NCI-H460 (cell line): ENCODE measurements at places on chromosomes 16 and 17.

DNA sequence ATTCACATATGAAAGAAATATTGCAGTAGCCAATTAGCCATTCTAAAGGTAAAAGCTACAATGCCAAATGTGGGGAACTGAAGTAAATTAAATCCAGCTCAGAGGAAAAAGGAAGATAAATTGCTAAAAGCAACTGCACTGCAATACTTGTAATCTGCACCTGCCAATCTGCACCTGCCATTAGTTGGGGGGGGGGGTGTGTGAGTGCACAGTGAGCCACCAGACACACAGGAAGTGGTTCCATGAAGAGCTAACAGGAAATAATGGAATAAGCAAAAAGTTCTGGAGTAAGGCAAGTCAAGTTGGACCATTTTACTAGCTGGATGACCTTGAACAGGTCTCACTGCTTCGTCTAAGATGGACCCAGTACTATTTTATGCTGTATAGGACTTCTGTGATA lies 191.8 kb downstream of the PARN start:
- DNase-seq, result no peak

GRCh38 chr17:10776381-10776780 lies 27.5 kb downstream of the TMEM238L start:
- DNase-seq, result no peak

DNA sequence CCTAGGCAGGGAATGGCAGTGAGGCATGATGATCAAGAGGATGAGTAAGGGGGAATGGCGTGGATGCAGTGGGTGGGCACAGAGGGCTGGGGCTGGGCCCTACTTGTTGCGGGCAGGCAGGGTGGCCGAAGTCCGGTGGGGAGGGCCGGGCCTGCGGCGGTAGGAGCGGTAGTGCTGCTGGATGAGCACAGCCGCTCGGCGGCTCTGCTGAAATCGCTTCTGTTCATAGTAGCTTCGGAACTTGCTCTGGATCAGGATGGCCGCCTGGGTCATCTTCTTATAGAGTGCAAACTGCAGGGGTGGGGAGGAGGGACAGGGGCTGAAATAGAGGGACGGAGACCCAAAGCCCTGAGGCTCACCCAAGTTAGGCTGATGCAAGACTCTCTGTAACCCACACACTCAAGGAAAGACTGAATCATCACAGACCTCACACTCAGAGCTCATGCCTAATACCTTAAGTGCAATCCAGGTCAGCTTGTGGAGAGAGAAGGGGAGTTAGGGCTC lies 1.5 kb upstream of the SPAG7 start:
- peak; percentile 95 for DNase-seq

DNA sequence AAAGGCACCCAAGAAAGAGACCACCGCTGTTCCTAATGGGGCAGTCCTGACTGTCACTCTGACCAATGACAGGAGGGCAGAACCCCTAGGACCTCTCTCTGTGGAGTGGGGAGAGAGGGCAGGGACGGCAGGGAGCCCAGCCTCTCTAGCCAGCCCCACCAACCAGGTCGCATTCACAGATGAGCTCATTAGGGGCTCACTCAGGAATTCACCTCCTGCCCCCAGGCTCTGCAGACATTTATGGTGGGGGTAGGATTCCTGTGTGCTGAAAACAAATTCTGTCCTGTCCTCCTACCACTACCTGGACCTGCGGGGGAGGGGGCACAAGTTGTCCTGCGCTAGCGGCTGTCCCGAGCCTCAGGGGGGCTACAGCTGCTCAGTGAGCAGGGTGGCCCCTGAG lies 27.7 kb upstream of the GPRC5C start:
- DNase-seq, result no peak

DNA sequence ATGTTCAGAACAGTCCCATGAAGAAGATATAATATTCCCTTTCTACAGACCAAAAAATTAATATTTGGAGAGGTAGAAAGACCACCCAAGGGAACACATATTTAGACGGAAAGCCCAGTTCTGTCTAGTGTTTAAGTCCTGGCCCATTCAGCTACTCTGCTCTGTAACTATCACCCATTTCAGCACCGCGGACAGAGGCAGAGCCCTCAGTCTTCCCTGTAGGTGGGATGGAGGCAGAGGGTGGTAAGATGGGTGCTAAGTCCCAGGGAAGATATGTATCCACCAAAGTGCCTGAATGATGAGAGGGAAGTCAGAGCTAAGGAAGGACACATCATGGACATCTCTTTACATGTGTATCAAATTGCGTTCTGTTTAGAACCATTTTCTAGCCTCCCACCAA lies 27.8 kb upstream of the C16orf78 start:
- DNase-seq, result peak; percentile 16

DNA sequence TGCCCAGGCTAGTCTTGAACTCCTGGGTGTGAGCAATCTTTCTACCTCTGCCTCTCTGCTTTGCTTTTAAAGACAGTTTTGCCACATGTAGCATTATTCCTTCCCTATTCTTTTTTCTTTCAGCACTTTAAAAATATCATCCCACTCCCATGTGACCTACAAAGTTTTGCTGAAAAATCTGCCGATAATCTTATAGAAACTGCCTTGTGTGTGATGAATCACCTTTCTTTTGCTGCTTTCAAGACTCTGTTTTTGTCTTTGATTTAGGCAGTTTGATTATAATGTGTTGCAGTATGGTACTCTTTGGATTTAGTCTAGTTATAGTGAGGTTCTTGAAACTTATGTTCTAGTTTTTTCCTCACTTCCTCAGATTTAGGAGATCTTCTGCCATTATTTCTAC lies 142.0 kb upstream of the KIF2B start:
- no peak for DNase-seq

GRCh38 chr16:50275098-50275415 lies 8.7 kb downstream of the ADCY7 start:
- no peak for DNase-seq

DNA sequence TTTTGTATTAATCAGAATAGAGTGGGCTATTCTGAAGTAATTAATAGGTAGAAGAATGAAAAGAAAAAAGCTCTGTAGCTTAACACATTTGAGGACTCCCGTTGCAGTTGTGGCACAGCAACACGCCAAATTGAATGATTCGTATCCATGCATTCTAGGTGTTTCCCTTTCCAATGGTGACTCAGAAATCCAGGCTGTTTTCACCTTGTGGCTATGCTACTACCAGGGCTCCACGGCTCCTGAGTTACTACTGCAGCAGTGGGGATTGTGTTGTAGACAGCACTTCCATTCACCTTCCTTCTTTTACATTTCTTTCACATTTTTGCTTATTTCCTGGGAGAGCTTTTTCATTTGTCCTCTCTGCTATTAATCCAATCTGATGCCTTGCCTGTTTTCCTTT lies 1616.4 kb downstream of the CDH8 start:
- DNase-seq, result no peak

- no peak for DNase-seq
Observed at GRCh38 chr17:16446338-16446983, 31.1 kb downstream of the TRPV2 start.

DNA sequence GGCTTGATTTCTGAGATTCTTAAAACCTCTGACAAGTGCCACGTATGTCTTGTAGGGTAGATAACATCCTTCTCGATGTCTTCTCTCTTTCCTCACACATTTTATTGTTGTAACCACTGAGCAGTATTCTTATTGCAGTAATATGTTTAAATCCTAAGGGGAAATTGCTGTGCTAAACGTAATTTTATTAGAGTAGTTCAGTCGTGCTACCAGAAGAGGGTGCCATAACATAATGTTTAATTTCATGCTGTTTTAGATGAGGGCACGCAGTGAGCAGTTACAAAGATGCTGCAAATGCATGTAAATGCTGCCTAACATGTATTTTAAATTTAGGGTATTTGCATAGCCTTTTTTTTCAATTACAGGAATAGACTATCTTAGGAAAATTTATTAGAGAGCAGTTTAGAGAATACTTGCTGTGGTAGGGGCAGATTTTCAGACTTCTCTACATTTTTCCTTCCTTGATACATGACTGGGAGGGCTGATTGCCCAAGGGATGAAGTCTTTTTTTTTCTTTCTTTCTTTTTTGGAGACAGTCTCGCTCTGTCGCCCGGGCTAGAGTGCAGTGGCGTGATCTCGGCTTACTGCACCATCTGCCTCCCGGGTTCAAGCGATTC lies 51.7 kb downstream of the GAN start:
- DNase-seq, result peak; percentile 28

- DNase-seq, result no peak
Observed at GRCh38 chr17:56148333-56148732, 4.9 kb upstream of the ANKFN1 start.

- DNase-seq, result no peak
Observed at GRCh38 chr16:47046726-47047523, 73.5 kb upstream of the DNAJA2 start.

DNA sequence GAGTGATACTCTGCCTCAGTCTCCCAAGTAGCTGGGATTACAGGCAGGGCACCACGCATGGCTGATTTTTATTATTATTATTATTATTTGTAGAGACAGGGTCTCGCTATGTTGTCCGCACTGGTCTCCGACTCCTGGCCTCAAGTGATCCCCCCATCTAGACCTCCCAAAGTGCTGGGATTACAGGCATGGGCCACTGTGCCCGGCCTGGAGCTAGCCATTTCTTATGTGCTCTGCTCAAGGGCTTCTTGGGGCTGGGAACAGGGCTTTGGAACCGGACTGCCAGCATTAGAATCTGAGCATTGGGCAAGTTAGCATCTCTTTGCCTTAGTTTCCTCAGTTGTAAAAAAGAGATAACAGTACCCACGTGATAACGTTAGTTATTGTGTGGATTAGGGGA lies 111.3 kb downstream of the C16orf78 start:
- DNase-seq, result no peak

DNA sequence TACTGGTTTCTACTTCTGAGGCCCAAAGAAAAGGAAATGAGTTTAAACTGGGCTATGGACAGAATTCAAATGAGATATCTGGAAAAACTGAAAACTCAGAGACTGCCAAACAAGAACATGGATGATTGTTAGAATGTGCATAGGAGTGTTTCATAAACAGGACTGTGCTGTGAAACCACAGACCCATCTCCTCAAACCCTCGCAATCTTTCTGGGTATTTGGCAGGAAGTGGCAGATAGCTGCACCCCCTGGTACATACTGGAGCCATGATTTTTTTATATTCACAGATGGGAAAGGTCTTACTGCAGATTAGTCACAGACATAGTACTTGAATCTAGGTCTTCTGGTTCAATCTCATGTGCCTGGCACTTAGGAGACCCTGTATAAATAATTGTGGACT lies 145.0 kb downstream of the CCDC182 start:
- no peak for DNase-seq

- DNase-seq, result no peak
Observed at GRCh38 chr17:7843257-7843535, 9.2 kb downstream of the KDM6B start.

DNA sequence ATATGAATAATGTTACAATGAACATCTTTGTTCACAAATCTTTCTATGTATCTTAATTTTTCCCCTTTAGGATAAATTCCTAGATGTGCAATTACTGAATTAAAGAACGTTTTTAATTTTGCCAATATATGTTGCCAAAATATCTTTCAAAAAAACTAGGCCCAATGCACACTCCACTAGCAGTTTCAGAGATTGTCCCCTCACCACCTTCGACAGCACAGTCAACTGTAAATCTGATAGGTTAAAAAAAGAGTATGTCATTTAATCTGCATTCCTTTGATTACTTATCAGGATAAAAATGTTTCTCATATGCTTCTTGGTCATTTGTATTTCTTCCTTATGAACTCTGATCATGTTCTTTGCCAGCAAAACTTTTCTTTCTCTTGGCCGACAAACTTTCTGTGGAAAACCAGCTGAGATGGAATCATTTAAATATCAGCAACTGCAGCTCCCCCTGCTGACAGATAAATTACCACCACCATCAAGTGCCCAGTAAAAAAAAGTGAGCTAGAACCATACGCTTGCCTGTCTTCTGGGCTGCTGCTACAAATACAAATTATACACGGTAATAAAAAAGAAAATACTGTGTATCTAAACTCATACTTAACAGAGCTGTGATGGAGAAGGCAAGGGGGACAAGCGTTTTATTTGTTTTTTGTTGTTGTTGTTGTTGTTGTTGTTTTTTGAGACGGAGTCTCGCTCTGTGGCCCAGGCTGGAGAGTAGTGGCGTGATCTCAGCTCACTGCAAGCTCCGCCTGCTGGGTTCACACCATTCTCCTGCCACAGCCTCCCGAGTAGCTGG lies 19.6 kb upstream of the KANSL1 start:
- peak; percentile 66 for DNase-seq
